Right cardiac atrium (tissue), 5 donors: ENCODE measurements at places on chromosomes 4 and X.

GRCh38 chrX:70332600-70332999, 42.7 kb downstream of the KIF4A start:
- no peak for DNase-seq

GRCh38 chrX:120485315-120485637, 16.2 kb upstream of the LAMP2 start:
- no peak for DNase-seq

- no peak for DNase-seq
Measured at GRCh38 chrX:42491137-42491907, 286.6 kb downstream of the PPP1R2C start.

DNA sequence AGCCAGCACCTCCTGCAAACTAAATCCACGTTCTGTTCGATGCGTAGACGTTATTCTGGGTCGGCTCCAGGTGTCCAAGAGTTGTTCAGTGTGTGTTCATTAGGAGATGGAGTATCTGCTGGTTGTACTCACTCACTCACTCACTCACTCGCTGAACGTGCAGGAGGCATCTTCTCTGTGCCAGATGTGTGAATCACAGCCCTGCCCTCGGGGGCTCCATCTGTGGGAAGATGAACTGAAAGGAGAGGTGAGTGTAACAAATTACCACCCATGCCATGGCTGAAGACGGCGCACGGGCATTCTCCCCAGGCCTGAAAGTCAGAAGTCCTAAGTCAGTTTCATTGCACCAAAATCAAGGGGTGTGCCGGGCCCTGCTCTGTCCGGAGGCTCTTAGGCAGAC, 16.1 kb downstream of the NSG1 start:
- no peak for DNase-seq

DNA sequence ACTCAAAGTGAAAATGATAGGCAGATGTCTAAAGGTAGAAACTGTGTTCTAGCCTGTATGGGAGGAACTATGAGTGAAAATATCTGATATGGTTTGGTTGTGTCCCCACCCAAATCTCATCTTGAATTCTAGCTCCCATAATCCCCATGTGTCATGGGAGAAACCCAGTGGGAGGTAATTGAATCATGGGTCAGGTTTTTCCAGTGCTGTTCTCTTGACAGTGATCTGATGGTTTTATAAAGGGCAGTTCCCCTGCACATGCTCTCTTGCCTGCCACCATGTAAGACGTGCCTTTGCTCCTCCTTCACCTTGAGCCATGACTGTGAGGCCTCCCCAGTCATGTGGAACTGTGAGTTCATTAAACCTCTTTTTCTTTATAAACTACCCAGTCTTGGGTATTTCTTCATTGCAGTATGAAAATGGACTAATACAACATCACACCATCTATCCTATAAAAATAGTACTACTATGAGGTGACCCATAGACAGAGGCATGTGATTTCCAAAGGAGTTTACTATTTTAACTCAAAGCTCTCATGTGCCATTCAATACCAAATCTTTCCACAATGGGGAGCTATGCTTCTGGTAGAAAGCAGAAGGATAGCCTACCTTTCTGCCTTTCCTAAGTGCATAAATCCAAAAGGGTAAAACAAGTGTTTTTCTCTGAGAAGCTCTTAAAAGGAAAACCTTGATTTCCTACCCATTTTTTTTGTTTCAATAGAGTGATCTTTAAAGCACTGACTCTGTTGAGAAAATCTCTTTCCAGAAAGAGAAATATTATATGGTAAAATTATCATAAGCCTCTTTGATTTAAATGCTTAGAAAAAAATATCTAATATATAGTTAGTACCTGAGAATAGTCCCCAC, 38.8 kb downstream of the SEC31A start:
- DNase-seq = no peak

GRCh38 chr4:98586962-98587354, 71.5 kb downstream of the TSPAN5 start:
- DNase-seq = peak; percentile 46

- DNase-seq = no peak
Measured at GRCh38 chr4:165443276-165443675, 64.5 kb downstream of the CPE start.

- DNase-seq = no peak
Measured at GRCh38 chr4:139843641-139844040, 178.0 kb downstream of the MGST2 start.

DNA sequence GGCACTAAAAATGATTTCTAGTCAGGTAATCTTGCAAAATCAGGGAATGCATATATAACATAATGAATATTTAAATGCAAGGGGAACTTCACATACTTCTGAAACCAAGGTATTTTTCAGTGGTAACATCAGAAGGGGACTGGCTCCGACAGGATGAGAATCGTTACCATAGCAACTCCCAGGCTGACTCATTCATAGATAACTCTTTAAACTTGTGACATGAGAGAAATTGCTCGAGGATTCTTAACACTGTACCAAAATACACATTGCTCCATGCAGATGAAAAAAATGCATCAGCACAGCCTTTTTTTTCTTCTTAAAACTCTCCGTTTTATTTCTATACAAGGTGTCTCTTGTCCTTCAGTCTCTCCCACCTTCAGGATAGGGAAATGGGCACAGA, 114.3 kb downstream of the GABRB1 start:
- no peak for DNase-seq

DNA sequence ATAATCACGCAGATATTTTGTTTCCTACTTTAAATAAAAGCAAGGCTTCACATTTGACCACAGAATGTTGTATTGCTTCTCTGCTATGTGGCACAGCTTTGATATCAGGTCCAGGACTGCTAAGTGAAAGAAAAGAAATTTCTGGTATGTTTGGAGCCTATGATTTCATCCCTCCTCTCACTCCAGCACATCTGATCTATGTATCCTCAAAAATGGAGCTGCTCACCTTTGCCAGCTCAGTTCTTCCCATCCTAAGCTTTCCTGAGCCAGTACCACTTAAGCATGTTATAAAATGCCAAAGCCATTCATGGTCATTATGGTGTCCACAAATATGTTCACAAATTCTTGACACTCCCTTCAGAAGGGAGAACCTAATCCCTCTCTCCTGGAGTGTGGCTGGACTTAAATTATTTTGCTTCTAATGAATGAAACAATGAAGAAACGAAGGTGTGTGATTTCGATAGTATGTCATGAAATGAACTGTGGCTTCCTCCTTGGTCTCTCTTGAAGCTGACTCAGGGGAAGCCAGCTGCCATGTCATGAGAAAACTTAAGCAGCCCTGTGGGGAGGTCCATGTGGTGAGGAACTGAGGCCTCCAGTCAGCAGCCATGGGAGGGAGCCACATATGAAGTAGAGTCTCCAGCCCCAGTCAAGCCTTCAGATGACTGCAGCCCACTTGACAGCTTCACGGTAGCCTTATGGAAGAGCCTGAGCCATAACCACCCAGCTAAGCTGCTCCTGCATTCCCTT, 207.7 kb downstream of the MGST2 start:
- no peak for DNase-seq

GRCh38 chr4:166091912-166092510, 219.0 kb downstream of the TLL1 start:
- no peak for DNase-seq

DNA sequence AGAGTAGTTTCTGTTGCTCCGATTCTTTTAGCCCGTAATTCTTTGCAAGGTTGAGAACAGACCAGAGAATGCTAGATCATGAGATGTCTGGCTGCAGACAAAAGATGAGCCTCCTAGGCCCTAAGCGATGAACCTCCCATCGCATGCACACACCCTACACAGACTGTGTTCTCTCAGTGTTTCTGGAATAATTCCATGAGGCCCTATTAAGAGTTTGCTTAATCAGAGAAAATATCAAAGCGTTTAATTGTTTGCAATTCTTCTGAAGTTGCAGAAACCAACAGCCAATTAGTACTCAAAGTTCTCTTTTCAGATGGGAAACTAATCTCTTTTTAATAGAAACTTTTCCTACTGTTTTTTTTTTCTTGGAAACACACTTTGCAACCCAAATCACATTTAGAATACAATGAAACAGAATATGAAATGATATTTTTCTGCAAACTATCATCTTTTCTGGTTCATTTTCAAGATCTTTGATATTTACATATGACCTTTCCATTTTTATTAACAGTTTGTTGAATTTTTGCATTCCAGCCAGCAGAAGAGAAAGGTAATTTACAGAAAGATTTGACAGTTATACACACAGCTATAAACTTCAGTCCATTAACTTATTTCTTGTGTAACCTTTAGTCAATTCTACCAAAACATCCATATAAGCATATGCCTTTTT, 1525.6 kb downstream of the ARAP2 start:
- no peak for DNase-seq

DNA sequence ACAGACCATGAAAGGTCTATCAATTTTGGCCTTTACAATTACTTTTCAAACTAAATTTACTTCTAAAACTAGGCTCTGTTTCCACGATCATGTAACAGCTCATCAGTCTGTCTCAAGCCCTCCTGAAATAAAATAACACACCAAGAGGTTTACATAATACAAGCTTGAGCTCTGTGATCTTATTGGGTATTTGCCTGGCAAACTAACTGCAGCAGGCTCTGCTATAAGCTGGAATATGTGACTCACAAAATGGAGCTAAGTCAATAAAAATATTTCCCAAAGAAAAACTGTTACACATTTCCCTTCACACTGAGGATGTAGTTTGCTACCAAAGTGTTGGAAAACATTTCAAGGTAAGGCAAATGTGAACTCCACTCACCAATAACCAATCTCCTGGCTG, 94.7 kb upstream of the GPM6B start:
- DNase-seq = no peak

GRCh38 chr4:93852680-93853079, 24.1 kb downstream of the ATOH1 start:
- no peak for DNase-seq

- DNase-seq = no peak
Measured at GRCh38 chr4:22573641-22574040, 57.8 kb upstream of the ADGRA3 start.

- no peak for DNase-seq
Measured at GRCh38 chr4:169154121-169154520, 116.6 kb downstream of the SH3RF1 start.

DNA sequence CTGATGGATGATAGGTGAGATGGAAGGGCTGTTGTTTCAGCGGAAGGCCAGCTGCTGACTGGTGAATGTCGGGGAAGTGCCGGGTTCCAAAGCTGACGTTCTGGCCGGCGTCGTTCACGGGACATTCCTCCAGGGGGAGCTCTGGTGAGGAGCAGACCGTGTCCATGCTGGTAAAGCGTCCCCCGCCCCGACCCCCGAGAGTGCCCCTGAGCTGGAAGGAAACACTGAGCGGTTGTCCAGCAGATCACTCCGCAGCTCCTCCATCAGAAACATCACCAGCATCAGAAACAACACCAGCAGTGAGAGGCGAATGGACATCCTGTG, 18.6 kb upstream of the ADRA2C start:
- peak; percentile 51 for DNase-seq

DNA sequence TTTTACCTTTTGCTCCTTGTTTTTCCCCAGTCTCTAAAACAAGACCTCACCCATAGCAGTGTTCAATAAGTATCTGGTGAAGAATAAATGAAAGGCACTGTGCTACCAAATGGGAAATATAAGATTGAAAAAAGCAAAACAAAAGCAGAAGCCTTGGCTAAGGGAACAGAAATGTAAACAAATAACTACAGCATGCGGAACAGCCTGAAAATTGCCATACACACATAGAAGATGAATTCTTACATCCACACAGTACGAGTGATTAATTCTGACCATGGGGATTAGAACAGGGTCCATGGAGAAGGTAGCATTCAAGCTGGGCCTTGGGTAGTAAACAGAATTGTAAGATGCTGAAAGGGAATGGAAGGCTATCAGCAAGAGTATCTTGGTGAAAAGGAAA, 40.5 kb downstream of the TMEM150C start:
- DNase-seq = no peak

GRCh38 chr4:124722071-124722470, 9.5 kb upstream of the ANKRD50 start:
- DNase-seq = no peak

GRCh38 chr4:151558496-151559113, 149.6 kb downstream of the FHIP1A start:
- DNase-seq = no peak

- no peak for DNase-seq
Measured at GRCh38 chr4:143397335-143397734, 60.7 kb downstream of the GAB1 start.
